Omental fat pad (tissue), 4 donors: ENCODE measurements at places on chromosomes 3 and 15. TPM values are rescaled to one million over a fixed set of nuclear protein-coding genes. Genes with fewer than 3 reads are reported as not detected.

GRCh38 chr15:63522225-63522578 lies 17.8 kb downstream of the USP3 start:
- no peak for DNase-seq

The MST1R gene
- 5.3 TPM for total RNA-seq

The FMN1 gene
- total RNA-seq: 35.5 TPM

DNA sequence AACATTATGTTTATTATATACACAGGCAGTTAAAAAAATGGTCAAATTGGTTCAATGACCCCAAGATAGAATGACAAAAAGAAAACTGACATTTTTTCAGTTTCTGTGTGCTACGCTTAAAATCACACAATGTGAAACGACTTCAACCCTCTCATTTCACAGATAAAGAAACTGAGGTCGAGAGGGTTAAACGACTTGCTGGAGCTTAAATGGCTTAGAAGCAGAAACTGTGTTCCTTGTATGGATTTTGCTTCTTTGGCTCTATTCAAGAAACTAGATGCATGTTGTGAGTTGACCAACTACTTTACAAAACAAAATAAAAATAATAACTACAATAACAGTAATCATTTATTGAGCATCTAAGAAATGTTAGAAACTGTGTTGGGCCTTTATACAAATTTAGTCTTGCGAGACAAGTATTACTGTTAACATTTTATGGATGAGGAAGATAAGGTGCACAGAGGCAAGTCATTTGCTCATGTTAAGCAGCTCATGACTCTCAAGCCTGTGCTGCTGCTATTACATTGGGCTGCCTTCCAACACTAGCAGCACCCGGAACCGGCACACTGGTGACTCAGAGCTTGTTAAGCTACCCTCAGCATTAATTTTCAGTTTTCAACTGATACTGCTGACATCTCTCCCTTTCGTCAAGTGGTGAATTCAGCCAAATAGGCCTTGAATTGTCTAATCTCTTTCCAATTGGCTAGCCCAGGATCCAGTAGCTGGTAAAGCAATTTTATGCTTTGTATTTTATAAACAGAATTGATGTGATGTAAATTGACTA lies 487.6 kb downstream of the NAALADL2 start:
- no peak for DNase-seq

The MBD4 gene
- total RNA-seq: 26.3 TPM

The THPO gene
- total RNA-seq: 0.36 TPM

GRCh38 chr15:88375234-88375927 lies 91.8 kb downstream of the MRPL46 start:
- no peak for DNase-seq

The LSMEM2 gene
- total RNA-seq: not detected

GRCh38 chr3:14798231-14798630 lies 20.5 kb upstream of the FGD5 start:
- DNase-seq: no peak

The CYP11A1 gene
- 1.3 TPM for total RNA-seq

The C3orf20 gene
- total RNA-seq: not detected

- DNase-seq: no peak
Observed at GRCh38 chr3:129231331-129232119, 17.9 kb upstream of the COPG1 start.

DNA sequence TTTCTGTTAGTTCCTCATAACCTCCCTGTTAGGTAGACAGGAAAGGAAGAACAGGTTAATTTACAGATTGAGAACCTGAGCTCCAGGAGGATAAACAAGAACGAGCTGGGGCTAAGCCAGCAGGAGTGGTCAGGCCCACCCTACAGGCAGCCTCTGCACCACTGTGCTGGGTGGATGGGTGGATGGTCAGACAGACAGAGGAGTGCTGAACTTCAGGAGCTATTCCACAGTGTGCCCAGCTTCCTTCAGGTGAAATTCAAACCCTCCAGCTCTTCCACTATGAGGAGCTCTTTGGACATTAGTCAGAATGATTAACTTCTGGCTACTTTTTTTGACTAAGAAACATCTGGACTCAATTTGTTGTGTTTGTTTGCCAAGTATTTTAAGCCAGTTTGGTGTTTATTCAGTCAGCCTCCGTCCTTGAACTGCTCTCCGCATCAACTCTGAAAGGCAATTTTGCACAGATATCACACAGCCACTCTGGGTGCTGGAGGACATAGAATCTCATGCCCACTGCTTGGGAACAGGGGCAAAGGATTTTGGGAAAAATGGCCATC lies 361.9 kb downstream of the CLSTN2 start:
- no peak for DNase-seq

GRCh38 chr3:134887536-134887935 lies 92.5 kb downstream of the EPHB1 start:
- DNase-seq: no peak

- DNase-seq: no peak
Observed at GRCh38 chr3:78268716-78269668, 1229.1 kb downstream of the ROBO2 start.

DNA sequence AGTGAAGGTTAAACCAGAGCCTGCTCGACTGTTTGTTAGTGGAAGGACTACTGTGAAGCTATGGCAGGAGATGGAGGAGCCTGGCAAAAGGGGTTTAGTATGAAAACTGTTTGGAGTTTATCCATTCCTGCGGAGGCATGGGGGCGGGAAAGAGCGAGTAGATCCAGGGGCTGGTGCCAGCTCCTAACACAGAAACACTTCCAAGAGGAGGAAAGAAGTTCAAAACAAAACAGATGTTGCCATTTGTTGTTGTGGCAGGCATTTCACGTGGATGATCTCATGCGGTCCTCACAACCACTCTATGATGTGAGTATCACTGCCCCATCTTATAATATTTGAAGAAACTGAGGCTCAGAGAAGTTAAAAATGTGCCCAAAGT lies 30.7 kb upstream of the KY start:
- no peak for DNase-seq

DNA sequence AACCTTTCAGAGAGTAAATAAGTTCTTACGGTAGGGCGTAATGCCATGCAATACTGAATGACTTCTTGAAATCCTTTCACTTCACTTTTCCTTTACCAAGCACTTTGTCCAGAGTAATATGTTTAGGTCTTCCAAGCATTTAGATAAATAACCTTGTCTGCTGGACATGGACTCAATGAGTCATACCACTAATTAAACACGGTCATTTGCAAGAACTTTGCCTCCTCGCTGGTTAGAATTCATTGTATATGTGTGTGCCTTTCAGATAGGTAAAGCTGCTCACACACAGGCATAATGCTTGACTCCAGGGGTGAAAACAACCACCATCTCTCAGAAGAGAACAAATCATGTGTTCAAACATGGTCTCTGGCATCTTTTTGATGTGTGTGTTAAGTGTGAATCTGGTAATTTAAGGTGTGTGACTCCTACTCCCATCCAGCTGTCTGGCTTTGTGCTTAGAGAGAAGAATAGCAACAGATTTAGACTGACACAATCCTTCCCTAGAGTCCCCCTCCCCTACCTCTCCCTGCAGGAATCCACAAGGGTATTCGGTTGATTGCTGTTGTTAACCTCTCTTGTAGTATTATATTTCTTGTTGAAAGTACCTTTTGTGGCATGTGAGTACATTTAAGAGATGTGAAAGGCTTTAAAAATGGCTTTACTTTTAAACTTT lies 419.0 kb downstream of the CNTN4 start:
- no peak for DNase-seq

- DNase-seq: no peak
Observed at GRCh38 chr3:106097817-106098435, 229.1 kb upstream of the CBLB start.

- no peak for DNase-seq
Observed at GRCh38 chr3:88137836-88138235, 11.9 kb upstream of the C3orf38 start.

The LMLN gene
- 3.5 TPM for total RNA-seq

DNA sequence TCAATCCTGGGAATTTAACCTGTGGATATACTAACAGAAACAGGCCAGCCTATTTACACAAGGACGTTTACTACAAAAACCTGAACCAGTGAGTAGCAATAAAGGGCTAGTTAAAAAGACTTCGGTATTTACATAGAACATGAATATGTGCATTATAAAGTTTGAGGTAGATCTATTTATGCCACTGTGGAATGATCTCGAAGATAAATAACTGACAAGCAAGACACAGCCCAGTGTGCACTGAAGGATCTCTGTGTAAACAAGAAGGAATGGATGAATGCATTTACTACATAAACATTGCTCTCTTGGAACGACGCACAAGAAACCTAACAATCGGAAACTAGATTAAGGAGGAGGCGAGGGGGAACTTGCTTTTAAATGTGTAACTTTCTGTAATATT lies 132.0 kb upstream of the NSMCE3 start:
- no peak for DNase-seq

The DNAH12 gene
- 0.19 TPM for total RNA-seq

The RTP1 gene
- not detected for total RNA-seq

The PSMD2 gene
- 319 TPM for total RNA-seq

GRCh38 chr3:66363148-66363547 lies 137.7 kb downstream of the LRIG1 start:
- DNase-seq: no peak

- no peak for DNase-seq
Observed at GRCh38 chr3:55423782-55424181, 63.3 kb downstream of the WNT5A start.

The GMNC gene
- not detected for total RNA-seq

The CPN2 gene
- not detected for total RNA-seq

GRCh38 chr3:101791778-101792177 lies 12.8 kb downstream of the NXPE3 start:
- no peak for DNase-seq

GRCh38 chr3:178851564-178851963 lies 220.0 kb downstream of the ZMAT3 start:
- no peak for DNase-seq

DNA sequence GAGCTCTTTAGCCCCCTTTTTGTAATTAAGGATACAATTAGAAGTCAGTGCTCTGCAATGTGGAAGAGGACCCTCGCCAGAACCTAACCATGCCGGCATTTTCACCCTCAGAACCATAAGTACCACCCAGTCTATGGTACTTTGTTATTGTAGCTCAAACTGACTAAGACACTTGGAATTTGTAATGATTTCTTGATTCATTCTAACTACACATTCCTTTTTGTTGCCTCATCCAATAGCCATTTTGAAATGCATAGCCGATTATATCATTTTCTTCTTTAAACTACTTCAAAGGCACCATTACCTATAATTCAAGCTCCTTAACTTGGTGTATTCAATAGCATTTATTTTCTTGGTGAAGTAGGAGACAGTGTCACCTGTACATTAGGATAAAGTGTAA lies 61.4 kb downstream of the GLB1 start:
- no peak for DNase-seq

GRCh38 chr3:17065881-17066280 lies 181.1 kb downstream of the PLCL2 start:
- DNase-seq: no peak

The STOML1 gene
- 13.0 TPM for total RNA-seq

GRCh38 chr3:82276992-82277391 lies 515.5 kb upstream of the GBE1 start:
- DNase-seq: no peak

DNA sequence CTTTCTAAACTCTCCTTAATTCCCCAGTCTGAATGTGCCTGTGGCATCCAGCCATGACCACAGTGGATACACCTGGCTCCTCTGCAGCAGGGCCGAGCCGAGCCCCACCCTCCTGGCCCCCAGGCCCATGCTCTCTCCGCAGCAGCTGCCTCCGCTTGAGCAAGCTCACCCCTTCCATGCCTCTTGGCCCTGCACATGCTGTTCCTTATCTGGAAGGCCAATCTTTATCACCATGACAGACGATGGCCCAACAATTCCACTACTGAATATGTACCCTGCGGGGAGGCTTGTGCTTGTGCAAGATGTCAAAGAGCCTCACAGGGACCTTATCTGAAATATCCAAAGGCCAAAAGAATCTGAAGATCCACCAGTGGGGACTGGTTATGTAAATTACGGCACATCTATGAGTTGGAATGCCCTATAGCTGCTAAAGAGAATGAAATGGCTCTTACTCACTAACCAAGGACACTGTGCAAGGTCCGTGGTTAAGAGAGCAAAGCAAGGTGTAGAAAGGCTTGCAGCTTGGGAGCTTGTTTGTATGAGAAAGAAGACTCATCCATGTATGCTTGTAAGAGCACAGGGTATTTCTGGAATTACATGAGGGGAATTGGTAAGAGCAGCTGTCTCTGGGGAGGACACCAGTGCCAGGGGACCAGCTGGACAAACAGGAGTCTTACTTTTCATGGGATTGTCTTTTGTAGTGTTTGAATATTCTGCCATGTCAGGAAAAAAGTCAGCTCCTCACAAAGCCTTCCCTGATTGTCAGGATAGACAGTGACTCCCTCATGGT lies 55.2 kb downstream of the WNT7A start:
- no peak for DNase-seq
